ENCODE measurements at places on chromosomes 6 and 20. TPM values are rescaled to one million over a fixed set of nuclear protein-coding genes. Genes with fewer than 3 reads are reported as not detected.

Gene DNAH8
- not detected for total RNA-seq

- no peak for DNase-seq
These were observed 377.6 kb downstream of the ESR1 start for GRCh38 chr6:152184917-152185574.

DNA sequence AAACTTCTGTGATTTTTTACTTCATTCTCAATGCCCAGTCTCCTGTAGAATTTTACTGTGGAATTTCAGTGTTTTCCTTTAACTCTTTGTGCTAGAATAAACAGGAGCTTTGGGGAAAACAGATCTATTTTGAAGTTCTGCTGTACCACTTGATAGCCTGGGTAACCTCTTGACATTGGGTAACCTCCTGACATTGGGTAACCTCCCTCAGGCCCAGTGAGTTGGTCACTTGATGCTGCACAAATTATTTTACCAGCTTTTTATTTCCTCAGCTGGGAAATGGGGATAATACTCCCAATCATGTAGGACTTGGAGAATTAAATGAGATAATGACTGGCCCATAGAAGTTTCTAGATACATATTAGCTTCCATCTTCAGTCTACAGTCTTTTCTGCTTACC is 137.3 kb upstream of the TOP1 start:
- DNase-seq = no peak

- no peak for DNase-seq
These were observed 116.3 kb downstream of the ANKRD60 start for GRCh38 chr20:58112017-58112781.

DNA sequence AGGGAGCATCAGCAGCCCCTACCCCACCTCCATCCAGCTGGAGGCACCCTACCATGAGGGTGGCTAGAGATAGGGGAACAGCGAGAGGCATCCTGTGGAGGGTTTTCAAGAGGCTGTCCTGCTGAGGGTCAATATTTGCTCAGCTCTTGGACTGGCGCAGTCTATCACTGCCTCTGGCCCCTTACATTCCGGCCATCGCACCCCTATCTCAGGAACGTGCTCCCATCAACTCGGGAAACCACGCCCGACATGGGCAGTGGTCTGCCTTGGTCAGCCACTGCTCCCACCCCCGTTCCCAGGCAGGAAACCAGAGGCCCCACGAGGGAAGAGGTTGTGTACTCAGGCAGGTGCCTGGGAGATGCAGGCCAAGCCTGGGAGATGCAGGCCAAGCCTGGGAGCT is 57.9 kb downstream of the VEGFA start:
- DNase-seq = no peak

GRCh38 chr6:150603176-150603575 is 3.5 kb downstream of the PLEKHG1 start:
- DNase-seq = no peak

Gene FOXQ1
- total RNA-seq = 2.0 TPM

Gene CUL9
- 17.8 TPM for total RNA-seq

Gene PDE7B
- 2.4 TPM for total RNA-seq

- no peak for DNase-seq
These were observed 17.6 kb upstream of the L3MBTL3 start for GRCh38 chr6:130000526-130001421.

Gene OLIG3
- total RNA-seq = not detected

GRCh38 chr6:26105842-26106241 is 18.6 kb downstream of the HFE start:
- DNase-seq = no peak

GRCh38 chr6:27886073-27886472 is 26.1 kb downstream of the OR2B2 start:
- DNase-seq = no peak

DNA sequence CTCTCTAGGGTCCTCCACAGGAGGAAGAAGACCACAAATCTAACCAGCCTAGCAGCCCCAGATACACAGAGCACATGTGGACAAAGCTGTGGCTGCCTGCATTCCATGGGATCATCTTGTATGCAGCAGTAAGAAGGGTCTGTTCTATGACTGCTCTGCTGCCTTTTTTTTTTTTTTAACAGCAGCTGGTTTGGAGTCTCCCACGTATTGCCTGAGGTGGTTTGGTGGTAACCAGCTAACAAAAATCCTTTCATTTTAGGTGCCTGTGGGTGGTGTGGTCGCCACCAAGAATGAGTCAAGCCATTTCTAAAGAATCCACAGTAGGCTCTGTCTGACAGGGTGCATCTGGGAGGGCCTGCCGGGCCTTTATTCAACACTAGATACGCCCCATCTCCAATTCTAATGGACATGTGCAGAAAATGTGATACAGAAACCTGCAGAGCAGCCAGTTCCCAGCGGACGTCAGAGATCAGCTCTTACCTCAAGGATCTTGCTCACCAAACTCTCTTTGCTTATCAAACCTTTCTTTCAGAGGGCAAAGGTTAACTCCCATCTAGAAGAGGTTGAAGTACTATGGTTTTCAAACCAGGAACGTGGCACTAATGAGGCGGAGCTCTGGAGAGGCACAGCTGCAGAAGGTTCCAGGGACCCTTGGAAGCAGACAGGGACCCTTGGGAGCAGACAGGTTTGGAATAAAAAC is 32.0 kb downstream of the GNAS-AS1 start:
- DNase-seq = no peak

Gene SRMS
- not detected for total RNA-seq

DNA sequence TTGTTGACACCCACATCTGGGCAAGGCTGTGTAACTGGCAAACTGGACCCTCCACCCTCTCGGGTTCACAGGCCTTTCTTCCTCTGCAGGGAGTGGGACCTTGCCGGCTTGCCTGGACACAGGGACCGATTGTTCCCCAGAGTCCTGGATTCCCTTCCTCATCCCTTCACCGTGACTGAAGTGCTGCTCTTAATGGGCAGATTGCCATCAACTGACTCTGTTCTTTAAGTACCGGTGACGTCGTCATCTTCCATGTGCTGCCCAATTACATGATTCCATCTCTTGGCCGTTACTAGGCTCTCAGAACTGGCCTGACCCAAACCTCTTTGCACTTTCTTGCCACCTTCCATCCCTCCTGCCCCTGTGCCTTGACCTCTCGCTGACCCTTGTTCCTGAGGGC is 85.4 kb downstream of the EYA4 start:
- no peak for DNase-seq

DNA sequence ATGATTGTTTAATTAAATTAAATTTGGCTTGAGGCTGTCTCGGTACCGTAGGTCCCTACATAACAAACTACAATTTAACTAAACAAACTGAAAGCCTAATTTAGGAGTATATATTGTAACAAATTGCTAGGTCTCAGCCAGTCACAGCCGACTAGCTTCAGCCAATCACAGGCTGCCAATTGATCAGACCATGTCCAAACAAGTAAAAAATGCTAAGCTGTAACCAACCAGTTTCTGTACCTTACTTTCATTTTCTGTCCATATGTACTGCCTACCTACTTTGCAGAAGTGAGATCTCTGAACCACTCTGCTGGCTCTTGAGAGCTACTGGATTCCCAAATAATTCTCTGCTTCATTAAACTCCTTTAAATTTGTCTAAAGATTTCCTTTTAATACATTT is 648.0 kb upstream of the GJE1 start:
- DNase-seq = no peak

- no peak for DNase-seq
These were observed 292.1 kb upstream of the THEMIS start for GRCh38 chr6:128192972-128193371.

- no peak for DNase-seq
These were observed 18.8 kb upstream of the FRMD1 start for GRCh38 chr6:168097621-168098430.

GRCh38 chr6:42702200-42702599 is 20.2 kb downstream of the PRPH2 start:
- no peak for DNase-seq

Gene OR2H2
- total RNA-seq = not detected

DNA sequence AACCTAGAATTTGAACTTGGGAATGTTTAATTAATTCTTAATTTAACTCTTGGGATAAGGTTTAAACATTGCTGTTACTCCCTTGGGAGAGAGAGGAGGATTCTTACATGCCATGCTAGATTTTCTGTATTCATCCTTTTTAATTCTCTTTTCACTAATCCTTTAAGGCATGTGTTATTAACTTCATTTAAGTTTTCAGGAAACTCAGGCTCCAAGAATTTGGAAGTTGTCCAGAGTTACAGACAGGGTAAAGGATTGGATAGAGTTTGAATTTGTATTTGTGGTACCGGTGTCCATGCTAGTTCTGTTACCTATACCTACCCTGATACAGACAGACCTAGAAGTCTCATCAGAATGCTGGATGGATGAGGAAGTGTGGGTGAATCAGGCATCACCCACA is 23.7 kb downstream of the DOK5 start:
- no peak for DNase-seq

DNA sequence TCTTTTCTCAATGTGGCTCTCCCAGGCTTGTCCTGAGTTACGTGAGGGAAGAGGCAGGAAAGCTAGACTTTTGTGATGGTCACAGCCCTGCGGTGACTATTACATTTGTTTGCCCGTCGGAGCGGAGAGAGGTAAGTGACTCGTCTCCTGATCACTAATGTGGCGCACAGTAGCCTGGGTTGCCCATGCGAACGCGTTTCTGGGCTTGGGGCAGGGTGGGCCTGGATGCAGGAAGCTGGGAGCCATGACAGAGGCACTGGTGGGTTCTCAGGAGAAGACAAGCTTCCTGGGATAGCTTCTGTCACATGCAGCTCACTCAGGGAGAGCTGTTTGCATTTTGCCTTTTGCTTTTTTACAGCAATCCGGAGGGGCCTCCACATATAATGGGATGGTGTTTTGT is 60.6 kb downstream of the IGF2R start:
- no peak for DNase-seq

Gene SAPCD1
- total RNA-seq = 4.4 TPM

GRCh38 chr20:50546729-50547314 is 36.6 kb downstream of the PTPN1 start:
- no peak for DNase-seq

Gene SSTR4
- not detected for total RNA-seq

GRCh38 chr20:31945785-31946184 is 6.1 kb downstream of the PDRG1 start:
- DNase-seq = no peak

- DNase-seq = no peak
These were observed 223.1 kb upstream of the MYLIP start for GRCh38 chr6:15905488-15906419.

Gene LPIN3
- 17.8 TPM for total RNA-seq

- DNase-seq = no peak
These were observed 196.8 kb upstream of the HSF2 start for GRCh38 chr6:122202576-122203137.

Gene PTK6
- not detected for total RNA-seq

DNA sequence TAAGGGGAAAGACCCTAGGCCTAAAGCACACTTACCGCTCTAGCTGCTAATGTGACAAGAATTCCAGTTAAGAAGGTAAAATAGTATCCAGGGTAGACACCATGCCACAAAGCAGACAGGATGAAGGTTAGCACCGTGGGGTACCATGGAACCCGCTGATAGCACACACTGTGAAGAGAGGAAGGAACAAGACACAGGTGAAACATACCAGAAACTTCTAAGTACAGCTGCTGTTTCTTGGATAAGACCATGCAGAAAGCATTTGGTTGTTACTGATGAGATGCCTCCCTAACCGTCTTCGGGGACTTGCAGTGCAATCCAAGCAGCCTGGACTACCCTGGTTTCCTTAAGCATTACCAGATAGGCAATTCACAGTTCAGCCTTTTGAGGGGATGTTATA is 99.4 kb downstream of the MBOAT1 start:
- no peak for DNase-seq

DNA sequence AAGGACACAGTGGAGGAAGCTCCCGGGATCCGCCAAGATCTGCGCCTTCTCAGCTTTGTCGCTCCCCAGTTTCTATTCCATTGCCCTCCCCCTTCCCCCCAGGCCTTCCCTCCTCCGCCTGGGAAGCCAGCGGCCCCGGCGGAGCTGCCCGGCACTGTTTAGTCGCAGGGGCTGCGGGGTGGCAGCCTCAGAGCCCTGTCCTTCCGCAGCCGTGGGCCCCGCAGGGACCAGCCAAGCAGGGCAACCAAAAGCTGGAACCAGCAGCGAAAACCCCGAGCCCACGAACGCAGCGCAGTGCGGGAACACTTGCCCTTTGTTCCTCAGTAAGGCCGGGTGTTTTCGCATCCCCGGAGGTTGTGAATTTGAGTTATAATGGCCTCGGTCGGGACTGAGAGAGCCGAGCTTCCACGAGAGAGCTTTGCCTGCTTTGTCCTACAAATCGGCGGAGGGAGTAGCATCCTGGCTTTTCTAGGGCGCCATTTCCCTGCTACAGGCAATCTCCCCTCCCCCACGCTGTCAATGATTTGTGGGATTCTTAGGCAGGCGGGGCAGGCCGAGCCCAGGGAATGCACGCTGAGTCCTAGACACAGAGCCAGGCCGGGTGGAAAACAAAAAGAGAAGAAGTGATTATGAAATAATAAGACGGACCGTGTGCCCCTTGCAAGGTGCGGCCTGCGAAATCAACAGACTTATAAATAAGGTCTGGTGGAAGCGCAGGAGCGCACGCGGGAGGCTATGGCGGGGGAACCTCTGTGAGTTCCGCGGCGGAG is 4.0 kb upstream of the TUBB2B start:
- peak; percentile 51 for DNase-seq

DNA sequence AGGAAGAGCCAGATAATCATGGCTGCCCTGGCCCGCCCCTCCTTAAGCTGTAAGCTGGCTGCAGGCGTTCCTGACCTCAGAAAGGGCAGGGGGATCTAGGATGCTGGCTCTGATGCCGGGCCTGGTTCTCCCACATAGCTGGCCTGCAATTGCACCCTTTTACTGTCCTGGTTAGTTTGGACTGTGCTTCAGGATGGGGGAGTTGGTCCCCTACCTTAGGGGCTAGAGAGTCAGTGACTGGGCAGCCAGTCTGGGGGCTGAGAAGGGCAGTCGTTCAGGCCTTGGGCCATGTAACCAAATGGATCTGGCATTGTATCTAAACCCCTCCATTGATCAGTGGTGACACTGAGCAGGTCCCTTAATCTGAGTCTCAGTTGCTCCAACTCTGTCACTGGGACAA is 40.7 kb downstream of the TGM3 start:
- no peak for DNase-seq

GRCh38 chr20:62430866-62431447 is 3.6 kb upstream of the RBBP8NL start:
- DNase-seq = no peak

Gene ANKRD6
- 6.2 TPM for total RNA-seq

Data from epithelial cell of proximal tubule (primary cell).